Erythroblast (primary cell): ENCODE measurements at places on chromosomes 16 and 17.
A peak's percentile ranks its signal among the peaks of the same experiment; 100 is the strongest.

DNA sequence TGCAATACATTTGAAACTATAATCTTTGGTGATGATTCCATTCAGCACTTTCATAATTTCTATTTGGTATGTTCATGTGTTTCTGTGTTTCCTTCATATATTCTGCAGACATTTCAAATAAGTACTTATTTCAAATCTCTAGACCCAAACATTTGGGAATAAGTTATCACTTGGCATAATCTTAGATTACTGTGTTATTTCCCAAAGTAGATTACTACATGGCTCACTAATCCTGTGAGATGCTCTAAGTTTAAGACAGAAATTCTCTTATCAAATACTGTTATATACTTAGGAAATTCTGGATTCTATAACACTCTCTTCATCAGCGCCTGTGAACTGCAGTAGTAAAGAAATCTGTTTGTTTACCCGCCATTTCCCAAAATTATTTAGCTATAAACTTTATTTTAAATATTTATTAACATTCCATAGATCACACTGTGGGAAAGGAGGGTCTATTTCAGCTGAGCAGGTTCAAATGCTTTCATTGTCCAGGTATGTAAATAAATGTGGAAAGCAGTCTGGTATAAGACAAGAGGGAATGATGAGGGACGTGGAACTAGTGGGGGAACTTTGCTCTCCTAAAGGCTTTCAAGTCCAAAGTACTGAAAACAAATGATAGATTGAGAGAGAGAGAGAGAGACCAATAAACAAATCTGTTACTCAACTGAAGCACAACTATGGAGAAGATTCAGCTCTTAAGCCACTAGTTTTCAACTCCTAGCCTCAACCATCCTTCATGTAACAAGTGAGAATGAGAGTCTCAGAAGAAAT, 61.8 kb upstream of the TOM1L1 start:
- no peak for DNase-seq

GRCh38 chr17:19676896-19677295, 28.3 kb downstream of the ALDH3A2 start:
- no peak for DNase-seq

- peak; percentile 58 for DNase-seq
Measured at GRCh38 chr17:79045842-79046196, 21.9 kb downstream of the C1QTNF1 start.

- DNase-seq = no peak
Measured at GRCh38 chr17:17497065-17497844, 1.1 kb upstream of the RASD1 start.

DNA sequence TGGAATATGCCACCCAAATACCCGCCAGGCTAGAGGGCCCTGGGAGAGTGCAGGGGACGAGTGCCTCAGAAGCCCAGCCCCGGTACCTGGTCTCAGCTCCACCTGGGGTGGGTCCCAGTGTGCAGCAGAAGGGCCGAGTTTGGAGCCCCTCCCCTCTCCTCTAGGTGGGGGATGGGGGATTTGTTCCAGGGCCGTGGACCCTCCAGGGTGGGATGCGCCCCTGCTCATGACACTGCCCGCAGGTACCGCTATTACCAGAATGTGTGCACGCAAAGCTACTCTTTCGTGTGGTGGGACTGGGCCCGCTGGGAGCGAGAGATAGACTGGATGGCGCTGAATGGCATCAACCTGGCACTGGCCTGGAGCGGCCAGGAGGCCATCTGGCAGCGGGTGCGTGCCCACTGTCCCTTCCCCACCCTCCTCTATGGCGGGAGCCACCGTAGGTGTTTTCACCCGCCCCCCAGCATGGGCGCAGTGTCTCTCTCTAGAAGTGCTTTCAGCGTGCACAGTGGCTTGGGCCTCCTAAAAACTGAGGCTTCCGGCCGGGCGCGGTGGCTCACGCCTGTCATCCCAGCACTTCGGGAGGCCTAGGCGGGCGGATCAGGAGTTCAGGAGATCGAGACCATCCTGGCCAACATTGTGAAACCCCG, 1.2 kb downstream of the NAGLU start:
- DNase-seq = no peak

DNA sequence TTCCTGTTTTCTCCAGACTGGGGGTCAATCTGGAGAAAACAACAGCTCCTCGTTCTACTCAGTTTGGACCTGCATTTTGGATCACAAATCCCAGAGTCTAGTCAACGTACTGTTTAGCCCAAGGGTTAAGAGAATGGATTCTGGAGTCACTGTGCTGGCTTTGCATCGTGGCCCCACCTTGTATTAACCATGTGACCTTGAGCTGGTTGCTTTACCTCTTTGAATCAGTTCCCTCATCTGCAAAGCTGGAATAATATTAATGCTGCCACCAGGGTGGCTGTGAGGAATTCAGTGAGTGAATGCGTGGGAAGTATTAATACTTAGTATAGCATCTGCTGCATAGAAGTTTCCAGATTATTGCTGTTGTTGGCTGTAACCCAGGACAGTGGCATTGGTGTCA, 11.3 kb upstream of the DHRS7C start:
- no peak for DNase-seq

- DNase-seq = no peak
Measured at GRCh38 chr17:48726114-48726915, 2.2 kb downstream of the HOXB13 start.

DNA sequence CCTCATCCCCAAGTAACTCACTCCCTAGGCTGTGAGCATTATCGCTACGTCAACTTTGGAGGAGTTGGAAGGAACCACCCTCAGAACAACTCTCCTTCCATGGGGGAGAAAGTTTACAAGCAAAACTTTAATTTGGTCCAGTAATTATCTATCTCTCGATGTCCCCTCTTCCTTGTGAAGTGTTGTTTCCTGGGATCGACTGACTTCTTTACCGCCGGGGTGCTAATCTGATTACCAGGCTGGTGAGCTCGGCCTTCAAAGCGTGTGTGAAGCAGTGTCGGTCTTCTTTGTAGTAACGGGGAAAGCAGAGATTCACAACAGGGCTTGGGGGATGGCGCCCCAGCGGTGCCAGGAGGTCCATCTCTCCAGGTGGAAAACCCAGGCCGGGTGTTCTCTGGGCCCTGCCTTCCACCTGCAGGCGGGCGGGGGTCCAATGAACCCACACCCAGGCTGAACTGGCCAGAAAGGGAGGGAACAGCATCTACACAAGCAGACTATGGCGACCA, 14.5 kb upstream of the FOXF1 start:
- DNase-seq = no peak

DNA sequence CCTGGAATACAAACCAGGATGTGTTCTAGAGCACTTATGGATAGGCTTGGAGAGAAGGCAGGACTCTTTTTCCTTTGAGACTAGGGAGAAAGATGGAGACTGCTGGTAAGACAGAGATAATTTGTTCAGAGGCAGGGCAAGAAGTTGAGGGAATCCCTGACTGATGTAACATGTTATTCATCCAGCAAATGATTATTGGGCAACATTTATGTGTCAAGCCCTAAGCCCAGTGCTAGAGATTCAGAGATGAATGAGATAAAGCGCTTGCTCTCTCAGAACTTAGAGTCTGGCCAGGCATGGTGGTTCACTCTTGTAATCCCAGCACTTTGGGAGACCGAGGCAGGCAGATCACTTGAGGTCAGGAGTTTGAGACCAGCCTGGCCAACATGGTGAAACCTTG, 47.8 kb upstream of the NUFIP2 start:
- peak; percentile 22 for DNase-seq

- DNase-seq = peak; percentile 83
Measured at GRCh38 chr17:81858967-81859905, 1.1 kb downstream of the P4HB start.

DNA sequence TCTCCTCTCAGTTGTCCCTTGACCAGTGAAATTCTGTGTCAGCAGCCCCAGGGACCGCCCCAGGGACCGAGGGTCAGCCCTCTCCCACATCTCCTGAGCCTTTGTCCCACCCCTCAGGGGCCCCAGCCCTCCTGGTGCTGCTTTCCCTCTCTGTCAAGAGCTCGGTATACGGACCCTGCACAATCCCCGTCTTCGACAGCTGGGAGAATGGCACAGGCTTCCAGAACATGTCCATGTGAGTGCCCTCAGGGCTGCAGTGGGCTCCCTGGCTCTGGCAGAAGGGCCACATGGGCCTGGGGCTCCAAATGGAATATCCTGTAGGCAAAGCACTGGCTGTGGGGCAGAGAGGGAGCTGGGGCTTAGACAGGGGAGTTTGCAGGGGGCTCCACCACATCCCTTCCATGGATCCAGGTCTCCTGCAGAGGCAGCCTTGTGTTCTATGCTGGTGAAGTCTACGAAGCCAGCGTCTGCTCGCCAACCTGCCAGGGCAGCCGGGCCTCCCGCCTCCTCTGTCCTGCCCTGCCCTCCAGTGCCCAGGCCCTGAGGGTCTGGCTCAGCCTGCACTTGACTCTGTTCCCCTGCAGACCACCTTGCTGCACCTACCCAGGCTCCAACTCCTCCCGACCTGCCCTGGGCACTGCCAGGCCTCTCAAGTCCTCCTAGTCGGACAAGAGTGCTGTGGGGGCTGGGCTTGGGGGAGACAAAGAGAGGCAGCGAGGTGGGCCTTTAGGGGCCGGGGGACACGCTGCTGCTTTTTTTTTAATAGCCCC, 28.0 kb downstream of the ADGRG5 start:
- DNase-seq = no peak

DNA sequence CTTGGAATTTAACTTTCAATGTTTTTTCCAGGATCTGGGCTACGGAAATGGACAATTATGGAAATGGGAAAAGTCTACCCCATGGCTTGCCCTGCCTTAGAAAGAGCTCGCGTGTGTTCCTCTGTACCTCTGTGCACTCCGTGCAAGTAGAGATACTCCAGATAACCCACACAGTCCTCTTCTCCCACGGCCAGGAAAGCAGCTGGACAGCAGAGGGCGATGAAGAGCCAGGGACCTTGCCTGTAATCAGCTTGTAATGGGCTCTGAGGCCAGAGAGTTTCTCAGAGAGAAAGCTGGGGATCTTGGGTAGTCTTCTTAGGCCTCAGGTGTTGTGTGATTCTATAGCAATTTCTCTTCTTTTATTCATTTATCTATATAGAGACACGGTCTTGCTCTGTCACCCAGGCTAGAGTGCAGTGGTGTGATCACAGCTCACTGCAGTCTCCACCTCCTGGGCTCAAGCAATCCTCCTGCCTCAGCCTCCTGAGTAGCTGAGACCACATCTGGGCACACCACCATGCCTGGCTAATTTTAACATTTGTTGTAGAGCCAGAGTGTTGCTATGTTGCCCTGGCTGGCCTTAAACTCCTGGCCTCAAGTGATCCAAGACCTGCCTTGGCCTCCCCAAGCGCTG, 2.4 kb upstream of the SOCS7 start:
- DNase-seq = peak; percentile 86

GRCh38 chr17:17346428-17347233, 43.5 kb downstream of the NT5M start:
- no peak for DNase-seq

DNA sequence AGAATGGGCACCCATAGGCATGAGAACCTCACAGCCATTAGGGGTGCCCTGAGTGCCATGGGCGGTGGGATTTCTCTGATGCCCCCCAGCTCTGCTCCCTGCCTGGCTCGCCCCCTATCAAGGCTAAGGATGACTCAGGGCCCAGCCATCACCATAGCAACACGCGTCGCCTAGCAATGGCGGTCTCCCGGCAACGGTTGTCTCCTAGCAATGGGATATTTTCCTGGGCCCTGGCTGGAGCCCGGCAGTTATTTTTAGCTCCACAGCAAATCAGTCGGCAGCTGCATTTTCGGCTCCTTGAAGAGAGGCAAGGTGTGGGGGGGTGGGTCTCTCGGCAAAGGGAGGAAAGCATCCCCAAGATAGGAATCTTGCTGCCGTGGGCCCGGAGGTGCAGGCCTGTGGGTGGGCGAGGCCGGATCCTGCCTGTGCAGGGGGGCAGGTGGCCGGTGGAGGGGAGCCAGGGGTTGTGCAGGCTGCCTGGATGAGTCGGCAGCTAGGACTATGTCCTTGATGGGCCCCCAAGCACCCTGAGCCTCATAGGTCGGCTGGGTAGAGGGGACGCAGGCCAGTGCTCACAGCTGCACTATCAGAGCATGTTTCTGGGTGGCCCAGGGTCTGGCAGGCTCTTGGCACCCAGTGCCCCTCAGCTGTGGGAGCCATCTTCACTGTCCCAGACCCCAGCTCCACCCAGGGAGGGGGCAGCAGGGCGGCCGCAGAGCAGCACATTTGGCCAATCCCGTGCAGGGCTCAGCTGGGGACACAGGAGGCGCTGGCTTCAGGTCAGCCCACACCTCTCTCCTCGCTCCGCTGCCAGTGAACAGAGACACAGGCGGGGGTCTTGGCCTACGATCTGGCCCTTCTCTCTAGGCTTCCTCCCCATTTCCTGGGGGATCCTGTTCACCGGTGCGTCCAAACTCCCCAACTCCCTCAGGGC, 4.2 kb upstream of the FBXL16 start:
- DNase-seq = peak; percentile 53

GRCh38 chr16:51535591-51535990, 384.5 kb upstream of the SALL1 start:
- DNase-seq = no peak

DNA sequence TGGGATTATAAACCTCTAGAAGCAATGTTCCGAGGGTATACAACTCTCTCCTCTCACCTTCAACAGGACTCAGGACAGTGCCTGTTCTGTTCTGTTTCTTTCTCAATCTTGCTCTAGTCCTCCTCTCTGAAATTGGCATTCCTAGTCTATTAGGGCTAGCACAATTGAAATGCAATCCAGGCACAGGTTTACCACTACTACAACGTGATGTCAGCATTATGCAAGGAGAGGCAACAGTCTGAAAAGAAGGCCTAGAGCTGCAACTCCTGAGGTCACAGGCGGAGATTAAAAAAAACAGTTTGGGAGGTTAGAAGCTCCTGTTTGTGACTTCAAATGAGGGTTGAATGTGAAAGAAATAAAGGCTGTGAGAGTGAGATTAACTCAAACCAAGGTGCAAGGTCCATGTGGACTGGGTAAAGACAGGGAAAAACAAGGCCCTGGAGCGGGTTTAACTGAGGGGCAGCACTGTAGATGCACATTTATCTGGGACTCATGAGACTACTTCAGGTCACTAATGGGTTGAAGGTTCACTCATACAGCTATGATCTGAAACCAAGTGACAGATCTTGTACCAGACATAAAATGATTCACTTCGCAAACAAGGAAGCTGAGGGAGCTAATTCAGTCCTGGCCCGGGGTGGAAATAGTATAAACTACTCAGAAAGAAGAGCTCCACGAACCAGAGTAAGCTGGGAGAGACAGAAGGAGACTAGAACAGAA, 16.8 kb downstream of the AMFR start:
- DNase-seq = no peak

GRCh38 chr17:61309362-61310256, 90.0 kb upstream of the TBX2 start:
- no peak for DNase-seq

- no peak for DNase-seq
Measured at GRCh38 chr16:49061137-49061714, 220.4 kb downstream of the CBLN1 start.

GRCh38 chr17:67107171-67107570, 62.8 kb downstream of the CACNG1 start:
- no peak for DNase-seq

- DNase-seq = peak; percentile 78
Measured at GRCh38 chr17:75764711-75765421, at the start of gene GALK1. GALK1 (minus strand) TSS chr17:75765192; CDS start chr17:75765136, 56 bp downstream.

- DNase-seq = no peak
Measured at GRCh38 chr16:83533193-83533592, 274.6 kb upstream of the HSBP1 start.

DNA sequence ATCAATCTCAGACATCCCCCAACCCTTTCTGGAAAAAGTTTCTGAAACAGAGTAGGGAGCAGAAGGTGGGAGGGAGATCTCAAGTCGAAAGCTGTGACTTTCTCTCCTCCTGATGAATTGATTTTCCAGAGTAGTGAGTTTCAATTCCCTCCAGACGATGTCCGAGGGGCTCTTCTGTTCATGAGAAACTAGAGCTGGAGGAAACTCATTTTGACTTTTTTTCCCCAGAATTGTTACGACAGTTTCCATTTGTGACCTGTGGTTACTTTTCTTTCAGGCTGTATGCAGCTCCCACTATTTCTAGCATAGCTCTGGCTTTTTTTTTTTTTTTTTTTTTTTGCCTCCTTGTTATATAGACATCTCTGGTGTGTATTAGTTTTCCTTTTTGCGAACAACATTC, 422.1 kb upstream of the SALL1 start:
- DNase-seq = no peak
